ENCODE measurements at places on chromosomes 12 and 14.

GRCh38 chr12:124797321-124797720 is 66.3 kb downstream of the SCARB1 start:
- DNase-seq: no peak

DNA sequence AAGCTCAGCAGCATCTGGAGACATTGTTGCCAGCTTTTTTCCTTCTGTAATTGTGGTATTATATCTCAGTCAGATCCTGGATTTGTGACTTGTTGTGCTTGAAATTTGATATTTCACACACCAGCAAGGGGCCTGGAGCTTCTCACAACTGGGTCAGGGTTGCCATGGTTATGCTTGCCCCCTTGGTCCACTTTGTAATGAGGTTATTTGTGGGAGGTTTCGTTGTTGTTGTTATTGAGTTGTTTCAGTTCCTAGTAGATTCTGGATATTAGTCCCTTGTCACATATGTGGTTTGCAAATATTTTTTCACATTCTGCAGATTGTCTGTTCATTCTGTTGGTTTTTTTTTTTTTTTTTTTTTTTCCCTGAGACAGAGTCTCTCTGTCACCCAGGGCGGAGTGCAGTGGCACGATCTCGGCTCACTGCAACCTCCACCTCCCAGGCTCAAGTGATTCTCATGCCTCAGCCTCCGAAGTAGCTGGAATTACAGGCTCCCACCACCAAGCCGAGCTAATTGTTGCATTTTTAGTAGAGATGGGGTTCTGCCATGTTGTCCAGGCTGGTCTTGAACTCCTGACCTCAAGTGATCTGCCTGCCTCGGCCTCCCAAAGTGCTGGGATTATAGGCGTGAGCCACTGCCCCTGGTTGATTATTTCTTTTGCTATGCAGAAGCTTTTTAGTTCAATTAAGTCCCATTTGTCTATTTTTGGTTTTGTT is 80.6 kb upstream of the ETV6 start:
- no peak for DNase-seq

DNA sequence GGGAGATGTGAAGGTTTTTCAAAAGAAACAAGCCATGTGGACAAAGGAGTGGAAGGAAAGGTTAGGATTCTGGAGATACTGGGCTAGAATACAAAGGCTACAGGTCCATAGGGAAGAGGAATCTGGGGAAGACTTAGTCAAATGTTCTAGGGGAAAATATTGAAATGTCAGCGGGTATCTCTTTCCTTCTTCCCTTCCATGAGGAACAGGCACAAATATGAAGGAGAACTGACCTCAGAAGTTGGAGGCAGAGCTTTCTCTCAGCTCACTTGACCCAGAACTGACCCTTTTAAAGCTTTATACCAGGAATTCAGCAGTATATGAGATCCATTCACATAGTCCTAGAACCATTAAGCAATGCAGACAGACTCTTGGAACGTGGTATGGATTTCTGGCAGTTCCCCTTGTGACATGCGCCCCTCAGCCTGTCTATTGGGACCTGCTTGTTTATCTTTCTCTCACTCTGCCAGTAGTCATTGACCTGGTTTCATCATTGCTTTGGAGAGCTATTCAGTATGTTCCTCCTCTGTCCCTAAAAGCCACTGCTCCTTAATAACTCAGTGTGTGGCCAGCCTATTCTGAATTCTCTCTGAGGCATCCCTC is 43.0 kb upstream of the GSG1 start:
- no peak for DNase-seq

DNA sequence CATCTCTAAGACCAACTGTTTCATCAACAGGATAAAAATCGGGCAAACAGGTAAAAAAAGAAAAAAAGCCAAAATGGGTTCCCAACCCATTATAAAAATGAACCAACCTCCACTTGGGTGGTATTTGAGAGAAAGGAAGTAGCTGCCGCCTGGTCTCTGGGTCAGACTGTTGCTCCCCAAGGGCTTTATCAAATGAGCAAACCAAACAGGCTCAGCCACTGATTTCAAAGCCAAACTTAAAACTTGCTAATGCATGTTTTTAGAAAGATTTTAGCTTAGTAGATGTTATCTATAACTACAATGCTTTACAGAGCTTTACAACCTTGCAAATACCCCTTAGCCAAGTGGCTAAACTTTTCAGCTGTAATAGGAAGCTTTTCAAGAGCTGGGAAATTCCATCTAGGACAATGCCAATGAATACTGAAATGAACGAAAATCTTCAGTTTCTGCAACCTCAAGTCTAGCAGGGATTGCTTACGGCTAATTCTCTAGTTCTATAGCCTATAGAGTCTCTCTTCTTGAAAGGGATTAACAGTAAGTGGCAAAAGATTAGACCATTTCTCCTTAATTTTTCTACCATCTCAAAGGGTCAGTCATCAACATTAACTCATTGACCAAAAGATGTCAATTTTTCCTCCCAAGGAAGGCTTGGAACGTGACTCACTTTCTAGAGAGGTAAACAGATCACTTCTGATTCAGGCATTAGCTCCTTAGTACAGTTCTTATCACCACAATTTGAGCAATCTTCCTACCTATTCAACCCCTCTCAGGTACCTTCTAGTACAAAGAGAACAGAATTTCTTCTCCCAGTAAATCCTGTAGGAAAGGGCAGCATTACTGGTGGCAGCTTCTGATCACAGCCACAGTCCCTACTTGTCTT is 4.2 kb downstream of the PPM1H start:
- DNase-seq: no peak

- no peak for DNase-seq
These were observed at the start of gene CDH24 for GRCh38 chr14:23056956-23057756. Gene CDH24, minus strand, starts transcription at chr14:23057520. Its CDS starts 1,787 bp downstream, at chr14:23055733.

DNA sequence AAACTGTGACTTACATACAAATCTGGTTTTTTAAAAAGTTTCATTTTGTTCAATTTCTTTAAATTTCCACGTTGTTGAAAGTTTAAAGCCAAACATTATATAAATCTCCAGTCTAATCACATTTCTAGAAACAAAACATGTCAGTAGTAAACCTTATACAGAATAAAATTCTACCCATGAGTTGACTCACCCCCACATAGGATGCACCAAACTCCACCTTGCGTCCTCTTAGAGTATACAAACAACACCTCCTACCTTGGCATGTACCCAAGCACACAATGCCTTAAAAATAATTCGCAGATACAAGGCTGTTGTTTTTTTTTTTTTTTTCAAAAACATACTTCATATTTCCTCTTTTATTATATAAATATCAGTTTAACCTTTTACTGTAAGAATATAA is 3.3 kb downstream of the FBXL14 start:
- no peak for DNase-seq

Measured in occipital lobe (tissue), 3 donors.